ENCODE measurements at places on chromosomes 1 and 21.
A peak's percentile ranks its signal among the peaks of the same experiment; 100 is the strongest.

- DNase-seq, result no peak
These were observed 36.1 kb upstream of the TTC22 start for GRCh38 chr1:54837002-54837853.

GRCh38 chr1:107138767-107139445, 1.9 kb upstream of the NTNG1 start:
- peak; percentile 49 for DNase-seq

DNA sequence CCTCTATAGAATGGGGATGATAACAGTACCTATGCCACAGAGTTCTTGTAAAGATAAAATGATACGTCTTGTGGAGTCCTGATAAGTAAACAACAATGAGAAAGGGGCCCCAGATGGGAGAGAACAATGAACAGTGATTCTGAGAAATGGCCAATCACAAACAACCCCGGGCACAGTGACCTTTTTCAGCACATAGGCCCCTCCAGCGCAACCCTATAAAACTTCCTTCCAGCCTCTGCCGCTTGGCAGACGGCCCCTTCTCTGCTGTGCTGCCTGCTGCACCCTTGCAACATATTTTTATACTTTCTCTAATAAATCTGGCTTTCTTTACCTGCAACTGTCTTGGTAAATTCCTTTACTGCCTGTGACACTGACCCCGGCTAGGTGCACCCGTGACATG, 8.9 kb downstream of the RCAN1 start:
- no peak for DNase-seq

GRCh38 chr1:88980870-88981269, 11.6 kb downstream of the KYAT3 start:
- DNase-seq, result no peak

DNA sequence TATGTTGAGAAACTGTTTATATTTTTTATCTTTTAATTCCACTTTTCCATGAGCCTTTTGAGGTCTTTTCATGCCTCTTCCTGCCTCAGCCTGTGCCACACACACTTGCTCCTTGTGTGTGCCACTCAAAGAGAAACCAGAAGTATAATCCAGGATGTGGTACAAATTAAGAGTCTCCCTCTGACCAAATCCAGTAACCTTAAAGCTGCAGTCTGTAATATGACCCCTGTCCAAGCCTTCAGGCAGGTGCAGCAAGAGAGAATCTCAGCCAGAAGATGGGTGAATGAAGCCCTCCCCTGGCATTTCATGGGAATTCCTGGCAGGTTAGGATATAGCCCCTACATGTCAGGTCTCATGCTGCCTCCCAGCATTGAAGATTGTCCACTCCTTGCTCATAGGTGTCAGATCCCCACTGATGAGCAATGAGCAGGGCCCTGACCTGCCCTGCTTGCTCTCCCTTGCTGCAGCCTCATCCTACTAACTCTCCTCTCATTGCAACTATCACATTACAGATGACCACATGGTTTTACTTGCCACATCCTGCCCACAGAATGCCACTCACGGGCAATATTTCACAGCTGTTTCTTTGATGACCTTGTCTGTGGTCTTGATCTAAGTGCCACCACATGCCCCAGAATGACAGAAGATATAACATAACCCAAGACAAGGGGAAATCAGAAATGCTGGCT, 169.3 kb downstream of the SEC16B start:
- DNase-seq, result no peak

- DNase-seq, result no peak
These were observed 86.1 kb upstream of the ZNF326 start for GRCh38 chr1:89908672-89909436.

- peak; percentile 59 for DNase-seq
These were observed 148.5 kb downstream of the TENT5C start for GRCh38 chr1:117754061-117754969.

GRCh38 chr1:67564193-67564592, 120.8 kb upstream of the GADD45A start:
- DNase-seq, result no peak

DNA sequence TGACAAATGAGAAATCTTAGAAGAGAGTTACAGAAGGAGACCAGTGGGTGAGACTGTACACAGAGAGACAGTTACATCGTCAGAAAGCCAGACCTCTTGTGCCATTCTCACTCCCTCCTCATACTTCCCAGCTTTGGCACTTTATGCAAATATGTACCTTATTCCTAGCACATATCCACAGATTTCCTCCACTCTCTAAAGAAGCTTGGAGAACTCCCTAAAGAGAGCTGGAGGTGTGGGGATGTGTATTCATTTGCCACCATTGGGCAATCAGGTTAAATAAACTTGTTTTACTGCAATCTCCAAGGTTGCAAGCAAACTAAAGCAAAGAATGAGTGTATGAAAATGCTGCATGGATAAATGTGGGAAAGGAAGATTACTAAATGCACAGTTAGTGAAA, 380.9 kb upstream of the PRMT6 start:
- DNase-seq, result no peak

DNA sequence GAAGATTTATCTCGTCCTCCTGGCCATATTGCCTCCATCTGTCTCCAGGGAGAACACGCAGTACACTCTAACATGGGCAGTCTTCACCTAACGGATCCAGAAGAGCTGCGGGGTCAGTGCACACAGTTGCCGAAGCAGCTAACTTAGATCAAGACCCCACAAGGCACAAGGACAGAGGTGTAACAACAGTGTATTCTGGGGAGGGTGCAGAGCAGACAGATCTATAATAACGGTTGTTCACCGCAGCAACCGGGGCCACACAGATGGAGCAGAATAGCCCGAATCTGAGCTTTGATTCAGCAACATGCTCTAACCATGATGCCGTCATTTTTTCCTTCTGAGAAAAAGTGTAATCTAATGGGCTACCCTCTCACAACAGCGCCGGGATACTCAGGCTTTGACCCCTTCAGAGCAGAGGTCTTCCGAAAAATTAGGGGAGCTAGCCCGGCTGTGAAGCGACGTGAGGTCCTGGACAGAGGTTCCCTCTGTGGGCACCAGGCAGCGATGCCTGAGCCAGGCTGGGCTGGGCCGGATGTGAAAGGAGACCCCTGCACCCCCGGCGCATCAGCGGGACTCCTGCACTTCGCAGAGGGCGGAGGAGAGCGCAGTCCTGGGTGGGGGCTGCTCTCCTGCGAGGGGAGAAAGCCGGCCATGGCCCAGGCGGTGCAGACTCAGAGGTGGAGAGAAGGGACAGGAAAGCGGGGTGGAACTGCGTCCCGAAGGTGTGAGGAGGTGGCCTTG, 57.5 kb downstream of the BCL9 start:
- peak; percentile 42 for DNase-seq

DNA sequence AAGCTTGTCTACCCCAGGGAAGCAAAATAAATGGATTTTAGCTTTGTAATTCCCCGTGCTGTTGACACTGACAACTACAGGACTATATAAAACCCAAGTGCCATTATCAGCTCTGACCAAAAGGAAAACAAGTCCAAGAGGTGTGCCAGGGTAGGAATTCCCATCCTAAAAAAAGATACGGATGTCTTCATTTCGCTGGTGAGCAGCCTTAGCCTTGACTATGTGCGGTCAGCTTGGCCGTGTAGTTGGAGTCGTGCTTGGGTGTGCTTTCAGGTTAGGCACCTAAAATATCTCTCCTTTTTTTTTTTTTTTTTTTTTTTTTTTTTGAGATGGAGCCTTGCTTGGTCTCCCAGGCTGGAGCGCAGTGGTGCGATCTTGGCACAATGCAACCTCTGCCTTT, 28.9 kb upstream of the ACTN2 start:
- DNase-seq, result no peak
